ENCODE measurements at places on chromosomes 3 and 15. TPM values are rescaled to one million over a fixed set of nuclear protein-coding genes. Genes with fewer than 3 reads are reported as not detected.

ITIH3 gene
- 10.7 TPM for total RNA-seq

IGF1R gene
- total RNA-seq = 13.2 TPM

CDC25A gene
- total RNA-seq = 1.3 TPM

PARP3 gene
- total RNA-seq = 13.4 TPM

RBPMS2 gene
- total RNA-seq = 0.94 TPM

CAMK2N2 gene
- total RNA-seq = 0.12 TPM

COL6A6 gene
- total RNA-seq = 5.0 TPM

UCN2 gene
- total RNA-seq = 0.09 TPM

CACNA2D2 gene
- total RNA-seq = not detected

PAK6 gene
- total RNA-seq = not detected

KBTBD8 gene
- total RNA-seq = 1.6 TPM
